Activated effector memory CD4-positive, alpha-beta T cell treated with Interleukin-2 at 50 U/mL for 16 hours (primary cell): ENCODE measurements at places on chromosomes 5 and 9.

DNA sequence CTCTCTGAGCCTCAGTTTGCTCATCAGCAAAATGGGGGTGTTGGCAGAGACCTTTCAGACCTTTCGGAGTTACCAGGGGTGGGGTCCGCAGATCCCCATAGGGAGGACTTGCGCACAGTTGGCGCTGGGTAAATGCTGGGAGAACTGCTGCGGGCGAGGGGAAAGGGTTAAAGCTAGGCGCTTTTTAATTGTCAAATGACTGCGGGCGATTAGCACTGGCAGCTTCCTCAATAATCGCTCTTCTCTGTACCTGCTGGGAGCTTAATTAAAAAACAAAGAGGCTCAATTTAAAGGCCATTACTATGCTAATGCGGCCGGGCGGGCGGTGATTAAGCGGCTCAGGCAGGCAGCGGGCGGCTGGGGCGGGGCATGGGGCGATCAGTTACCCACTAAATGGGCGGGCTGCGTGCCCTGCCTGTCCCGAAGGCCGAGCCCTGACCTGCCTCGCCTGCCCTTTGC lies 63.0 kb downstream of the LMX1B start:
- no peak for DNase-seq

GRCh38 chr5:83277154-83277553 lies 194.4 kb upstream of the VCAN start:
- no peak for DNase-seq

GRCh38 chr5:130067364-130067763 lies 163.1 kb downstream of the CHSY3 start:
- no peak for DNase-seq

DNA sequence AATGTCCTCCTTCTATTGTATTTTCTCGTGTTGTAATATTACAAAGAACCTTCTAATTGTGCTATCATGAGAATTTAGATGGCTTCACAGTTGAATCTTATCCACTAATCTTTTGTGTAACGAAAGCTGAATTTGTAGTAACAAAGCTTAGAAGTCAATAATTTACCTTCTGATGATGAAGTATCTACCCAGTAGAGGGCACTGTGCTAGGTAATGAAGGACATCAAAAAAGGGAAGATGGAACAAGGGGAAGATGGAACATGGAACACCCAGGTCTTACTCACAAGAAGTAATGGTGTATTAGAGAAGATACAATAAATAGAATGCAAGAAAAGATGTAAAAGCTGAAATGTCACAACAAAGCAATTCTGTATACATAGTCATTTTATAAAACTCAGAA lies 131.0 kb upstream of the CCNG1 start:
- no peak for DNase-seq

GRCh38 chr9:136159851-136160250 lies 41.2 kb upstream of the TMEM250 start:
- no peak for DNase-seq
